ENCODE measurements at places on chromosomes 1 and 21.

DNA sequence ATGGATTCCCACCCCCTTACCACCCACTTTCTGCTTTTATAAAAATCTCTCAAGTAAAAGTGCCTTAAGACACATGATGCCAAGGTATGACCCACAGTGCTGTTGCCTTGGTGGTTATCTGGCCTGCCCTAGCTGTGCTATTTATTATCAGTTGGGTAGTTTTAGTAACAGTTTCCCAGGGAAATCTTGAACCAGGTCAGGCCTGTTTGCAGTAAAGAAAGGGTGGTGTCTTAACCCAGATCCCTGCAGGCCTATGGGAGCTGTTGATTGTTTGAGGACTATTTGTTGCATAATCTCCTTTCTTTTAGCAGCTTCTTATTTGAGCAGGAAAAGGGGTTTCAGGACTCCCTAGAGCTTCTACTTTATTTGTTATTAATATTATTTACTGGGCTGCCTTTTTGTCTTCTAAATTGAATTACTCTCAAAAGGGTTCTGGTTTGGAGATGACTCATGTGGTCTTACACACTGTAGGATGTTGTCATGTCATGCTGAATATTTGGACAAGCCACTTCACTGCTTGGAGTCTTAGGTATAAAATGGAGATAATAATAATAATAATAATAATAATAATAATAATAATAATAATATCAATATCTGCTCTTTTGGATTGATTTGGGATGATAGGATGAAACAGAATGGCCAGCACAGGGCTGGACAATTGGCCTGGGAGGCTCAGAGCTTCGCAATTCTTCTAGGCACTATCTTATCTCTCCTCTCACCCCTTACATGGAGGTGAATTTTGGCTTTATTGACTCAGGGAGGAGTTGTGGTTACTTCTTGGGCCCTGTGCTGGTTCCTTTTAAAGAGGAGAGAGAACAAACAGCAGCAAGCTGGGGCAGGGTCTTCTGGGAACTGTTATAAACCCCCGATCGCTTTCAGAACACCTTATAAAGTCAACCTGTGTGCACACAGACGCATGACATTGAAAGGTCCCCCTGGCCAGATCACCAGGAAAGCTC lies 252.1 kb downstream of the PRDM2 start:
- no peak overlapping the region for H3K27ac ChIP-seq
- no peak overlapping the region for H3K4me3 ChIP-seq
- H3K27me3 ChIP-seq: peaks cover 26% of the 10 kb centered on the region
- no peak for ATAC-seq
- no peaks in the 10 kb centered on the region for H3K36me3 ChIP-seq
- no peaks in the 10 kb centered on the region for H3K4me1 ChIP-seq

DNA sequence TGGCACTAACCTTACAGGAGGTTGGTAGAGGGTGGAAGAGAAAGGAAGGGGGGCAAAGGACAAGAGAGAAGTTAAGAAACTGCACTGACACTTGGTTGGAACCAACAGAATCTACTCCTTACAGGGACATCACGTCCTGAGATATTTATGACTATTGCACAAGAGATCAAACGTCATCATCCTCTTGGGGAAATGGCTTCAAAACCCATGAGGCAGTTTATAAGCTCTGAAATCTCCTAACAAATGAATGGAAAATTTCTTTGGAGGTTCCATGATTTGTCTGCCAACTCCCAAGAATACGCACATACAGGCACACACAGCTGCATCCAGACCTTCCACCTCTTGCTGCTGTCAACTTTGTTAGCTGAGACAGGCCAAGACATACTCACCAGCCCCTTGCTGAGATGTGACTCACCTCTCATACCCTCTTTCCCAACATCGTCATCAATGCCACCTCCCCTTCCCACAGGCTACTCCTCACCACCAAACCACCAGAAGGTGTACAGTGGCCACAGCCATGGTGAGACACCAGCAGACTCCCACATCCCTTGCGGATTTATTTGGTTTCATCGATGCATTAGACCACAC lies 135.5 kb downstream of the SETD4 start:
- H3K4me1 ChIP-seq: no peaks in the 10 kb centered on the region
- H3K4me3 ChIP-seq: no peak overlapping the region
- ATAC-seq: no peak
- H3K27me3 ChIP-seq: peaks cover 41% of the 10 kb centered on the region

DNA sequence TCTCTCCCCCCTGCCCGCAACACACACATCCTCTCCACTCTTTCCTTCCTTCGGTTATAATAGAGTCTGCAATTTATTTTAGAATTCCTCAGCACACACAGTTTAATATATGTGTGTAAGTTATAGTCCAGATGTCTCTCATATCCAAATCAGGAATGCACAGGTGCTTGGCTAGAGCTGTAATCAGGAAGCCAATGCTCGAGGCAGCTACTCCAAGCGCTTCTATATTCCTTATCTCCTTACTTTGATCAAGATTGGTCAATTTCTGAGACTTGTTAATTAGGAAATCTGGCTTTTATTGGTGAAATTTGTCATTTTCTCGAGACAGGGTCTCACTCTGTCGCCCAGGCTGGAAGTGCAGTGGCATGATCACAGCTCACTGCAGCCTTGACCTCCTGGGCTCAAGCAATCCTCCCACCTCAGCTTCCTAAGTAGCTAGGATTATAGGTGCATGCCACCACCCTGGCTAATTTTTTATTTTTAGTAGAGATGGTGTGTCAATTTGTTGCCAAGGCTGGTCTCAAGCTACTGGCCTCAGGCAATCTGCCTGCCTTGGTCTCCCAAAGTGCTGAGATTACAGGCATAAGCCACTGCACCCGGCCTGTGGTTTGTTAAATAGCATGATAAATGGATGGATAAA lies 27.7 kb downstream of the RPL5 start:
- peak overlapping the region; percentile 0 for H3K4me3 ChIP-seq
- H3K27me3 ChIP-seq: no peaks in the 10 kb centered on the region
- peak overlapping the region; percentile 3 for H3K27ac ChIP-seq
- peaks cover 10% of the 10 kb centered on the region for H3K4me1 ChIP-seq
- ATAC-seq: no peak

GRCh38 chr1:205967554-205968335 lies 24.5 kb upstream of the SLC26A9 start:
- H3K27me3 ChIP-seq: peaks cover 12% of the 10 kb centered on the region
- no peak for ATAC-seq
- H3K36me3 ChIP-seq: no peaks in the 10 kb centered on the region
- no peak overlapping the region for H3K4me3 ChIP-seq
- no peak overlapping the region for H3K27ac ChIP-seq
- H3K4me1 ChIP-seq: no peaks in the 10 kb centered on the region

- H3K27ac ChIP-seq: no peak overlapping the region
- no peak for ATAC-seq
- H3K27me3 ChIP-seq: peaks cover 52% of the 10 kb centered on the region
- H3K4me3 ChIP-seq: no peak overlapping the region
- H3K36me3 ChIP-seq: no peaks in the 10 kb centered on the region
- H3K4me1 ChIP-seq: peaks cover 9% of the 10 kb centered on the region
Observed at GRCh38 chr1:181490740-181491712, 7.7 kb downstream of the CACNA1E start.

- peak; percentile 63 for ATAC-seq
- H3K27ac ChIP-seq: no peak overlapping the region
- H3K27me3 ChIP-seq: no peaks in the 10 kb centered on the region
- H3K4me1 ChIP-seq: peaks cover 5% of the 10 kb centered on the region
- no peak overlapping the region for H3K4me3 ChIP-seq
Observed at GRCh38 chr1:94768036-94768435, 52.1 kb upstream of the SLC44A3 start.

DNA sequence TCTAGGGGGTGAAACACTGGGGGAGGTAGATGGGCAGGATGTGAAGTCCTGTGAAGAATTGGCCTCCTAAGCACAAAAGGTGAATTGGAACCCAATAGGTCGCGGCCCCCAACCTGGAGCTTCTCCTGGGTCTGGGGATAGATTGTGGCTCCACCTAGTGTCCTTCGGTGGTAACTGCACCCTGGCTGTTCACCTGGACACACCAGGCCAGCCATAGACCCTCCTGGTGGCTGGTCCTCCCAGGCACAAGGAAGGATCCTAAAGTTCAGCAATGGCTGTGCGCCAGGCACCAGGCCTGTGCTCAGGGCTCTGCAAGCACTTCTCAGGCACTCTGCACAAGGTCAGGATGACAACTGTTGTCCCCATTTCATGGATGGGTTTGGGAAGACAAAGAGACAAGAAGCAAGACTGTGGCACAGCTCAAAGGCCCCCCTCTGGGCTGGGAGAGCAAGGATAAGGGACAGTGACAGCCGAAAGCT lies 13.5 kb downstream of the ESPN start:
- H3K27ac ChIP-seq: no peak overlapping the region
- peak; percentile 69 for ATAC-seq
- H3K36me3 ChIP-seq: no peaks in the 10 kb centered on the region
- peaks cover 75% of the 10 kb centered on the region for H3K27me3 ChIP-seq
- peaks cover 20% of the 10 kb centered on the region for H3K4me1 ChIP-seq

DNA sequence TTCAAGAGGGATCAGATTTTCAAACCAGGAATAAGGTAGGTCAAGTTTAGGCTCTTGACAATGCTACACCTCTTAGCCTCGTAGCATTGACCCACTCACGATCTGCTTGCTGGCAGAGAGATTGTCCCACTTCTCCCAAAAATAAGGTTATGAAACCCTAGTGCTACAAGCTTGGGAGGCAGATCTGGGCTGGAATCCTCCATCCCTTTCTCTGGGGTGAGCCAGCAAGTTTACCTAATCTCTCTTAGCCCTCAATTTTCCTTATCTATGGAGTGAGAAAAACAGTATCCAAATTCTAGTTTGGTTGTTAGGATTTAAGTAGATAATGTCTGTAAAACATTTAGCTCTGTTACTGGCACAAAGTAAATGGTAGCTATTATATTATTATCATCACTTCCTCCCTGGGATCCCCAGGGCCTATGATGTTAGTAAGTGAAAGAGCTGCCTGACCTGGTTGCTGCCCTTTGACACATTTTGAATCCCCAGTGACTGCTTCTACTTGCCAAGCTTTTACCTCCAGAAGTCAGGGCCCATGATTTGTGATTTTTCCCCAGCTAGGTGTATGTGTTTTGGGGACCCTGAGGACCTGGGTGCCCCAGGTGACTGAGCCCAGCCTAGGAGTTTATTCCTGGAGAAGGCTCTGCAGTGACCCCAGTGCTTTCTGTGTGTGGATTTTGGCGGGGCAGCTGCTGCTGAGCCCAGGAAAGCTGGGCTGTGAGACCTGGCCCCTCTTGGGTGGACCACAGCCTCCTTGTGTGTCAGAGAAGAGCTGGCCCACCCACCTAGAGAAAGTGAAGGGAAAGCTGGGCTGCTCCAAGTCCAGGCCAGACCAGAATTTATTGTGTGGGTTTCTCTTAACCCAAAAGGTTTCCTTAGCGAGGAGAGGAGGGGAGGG lies 48.2 kb upstream of the VANGL1 start:
- H3K27ac ChIP-seq: no peak overlapping the region
- no peaks in the 10 kb centered on the region for H3K4me1 ChIP-seq
- no peak for ATAC-seq

DNA sequence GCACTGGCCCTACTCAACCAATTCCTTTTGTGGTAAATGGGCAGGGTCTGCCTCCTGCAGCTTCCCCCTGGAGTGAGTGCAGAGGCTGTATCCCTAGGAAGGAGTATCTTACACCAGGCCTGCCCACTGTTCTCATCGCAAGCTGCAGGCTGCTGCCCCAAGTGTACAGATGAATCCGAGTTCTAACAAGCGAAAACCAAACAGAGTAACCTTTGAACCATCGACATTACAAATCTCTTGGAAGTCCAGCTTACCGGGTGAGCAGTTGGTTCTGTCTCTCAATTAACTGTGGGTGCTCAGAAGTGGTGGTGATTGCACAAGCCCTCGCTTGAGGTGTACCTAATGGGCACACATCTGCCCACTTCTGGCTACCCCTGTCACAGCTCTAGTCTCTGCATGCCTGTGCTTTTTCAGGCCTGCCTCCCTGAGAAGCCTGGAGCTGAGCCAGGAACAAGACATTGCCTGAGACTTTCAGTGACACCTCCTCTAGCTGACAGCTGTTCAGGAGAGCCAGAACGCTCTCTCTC lies 22.7 kb downstream of the INAVA start:
- no peaks in the 10 kb centered on the region for H3K27me3 ChIP-seq
- ATAC-seq: no peak
- no peak overlapping the region for H3K27ac ChIP-seq

DNA sequence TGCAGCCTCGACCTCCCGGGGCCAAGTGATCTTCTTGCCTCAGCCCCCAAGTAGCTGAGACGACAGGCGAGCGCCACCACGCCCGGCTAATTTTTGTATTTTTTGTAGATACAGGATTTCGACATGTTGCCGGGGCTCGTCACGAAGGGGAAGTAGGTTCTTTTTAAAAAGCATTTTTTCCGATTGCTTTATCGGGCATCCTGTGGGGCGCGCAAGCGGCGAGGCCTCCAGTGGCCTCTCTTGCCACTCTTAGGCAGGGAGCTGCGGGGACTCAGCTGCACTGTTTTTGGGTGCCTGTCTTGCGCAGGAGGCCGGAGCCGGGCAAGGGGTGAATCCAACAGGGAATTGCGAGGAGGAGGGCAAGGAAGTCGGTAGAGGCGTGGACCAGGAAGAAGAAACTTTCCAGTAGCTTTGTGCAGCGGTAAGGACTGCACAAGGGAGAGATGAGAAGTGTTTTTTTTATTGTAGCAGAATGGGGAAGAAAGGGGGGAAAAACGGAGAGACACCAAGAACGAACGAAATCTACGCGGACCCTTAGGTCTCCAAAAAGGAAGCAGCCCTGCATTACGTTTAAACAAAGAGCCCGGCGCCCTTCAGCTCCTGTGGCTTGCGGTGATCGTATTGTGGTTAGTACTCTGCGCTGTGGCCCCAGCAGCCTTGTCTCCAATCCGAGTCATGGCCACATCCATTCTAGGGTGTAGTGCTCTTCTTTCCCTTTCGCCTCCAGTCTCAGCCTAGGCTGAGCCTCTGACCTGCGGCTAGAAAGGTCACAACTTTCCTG lies 164.8 kb downstream of the PPIAL4G start:
- H3K36me3 ChIP-seq: no peaks in the 10 kb centered on the region
- peaks cover 33% of the 10 kb centered on the region for H3K4me1 ChIP-seq
- no peaks in the 10 kb centered on the region for H3K27me3 ChIP-seq
- peak overlapping the region; percentile 95 for H3K27ac ChIP-seq

DNA sequence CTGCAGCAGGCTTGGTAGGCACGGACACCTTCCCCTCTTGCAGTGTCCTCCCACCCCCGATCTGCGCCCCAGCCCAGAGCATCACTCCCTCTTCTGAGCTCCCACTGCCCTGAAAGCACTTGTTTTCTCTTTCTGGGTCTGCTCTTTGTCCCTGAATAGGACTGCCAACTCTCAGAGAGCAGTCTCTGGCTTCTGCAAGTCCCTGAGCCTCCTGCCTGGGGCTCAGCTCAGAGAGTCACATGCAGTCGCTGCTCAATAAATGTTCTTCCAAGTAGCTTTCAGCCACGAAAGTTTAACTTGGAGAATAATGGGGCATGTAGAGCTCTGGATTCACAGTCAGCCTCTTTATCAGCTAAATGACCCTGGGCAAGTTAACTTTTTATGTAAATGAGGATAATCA lies 205.6 kb downstream of the HIVEP3 start:
- no peaks in the 10 kb centered on the region for H3K27me3 ChIP-seq
- peak overlapping the region; percentile 4 for H3K27ac ChIP-seq
- no peak overlapping the region for H3K4me3 ChIP-seq
- H3K4me1 ChIP-seq: peaks cover 35% of the 10 kb centered on the region

- no peak overlapping the region for H3K4me3 ChIP-seq
- H3K27ac ChIP-seq: no peak overlapping the region
- no peaks in the 10 kb centered on the region for H3K4me1 ChIP-seq
Observed at GRCh38 chr1:166488327-166488726, 321.5 kb upstream of the FAM78B start.

- H3K27ac ChIP-seq: no peak overlapping the region
- H3K36me3 ChIP-seq: peaks cover 9% of the 10 kb centered on the region
- H3K27me3 ChIP-seq: peaks cover 24% of the 10 kb centered on the region
- H3K4me3 ChIP-seq: no peak overlapping the region
- ATAC-seq: no peak
- H3K4me1 ChIP-seq: no peaks in the 10 kb centered on the region
Observed at GRCh38 chr1:66464351-66464750, 69.6 kb upstream of the SGIP1 start.

Data from stimulated activated memory B cell treated with anti-CD40 and anti-IgM and Interleukin-4, amounts not matched to agents 10 μg/mL and 1 μg/mL and 100 μg/mL, for 72 hours (primary cell).